GM13976 (cell line): ENCODE measurements at places on chromosomes 5 and 9.

GRCh38 chr5:126044111-126044668, 379.0 kb upstream of the GRAMD2B start:
- no peak for DNase-seq

DNA sequence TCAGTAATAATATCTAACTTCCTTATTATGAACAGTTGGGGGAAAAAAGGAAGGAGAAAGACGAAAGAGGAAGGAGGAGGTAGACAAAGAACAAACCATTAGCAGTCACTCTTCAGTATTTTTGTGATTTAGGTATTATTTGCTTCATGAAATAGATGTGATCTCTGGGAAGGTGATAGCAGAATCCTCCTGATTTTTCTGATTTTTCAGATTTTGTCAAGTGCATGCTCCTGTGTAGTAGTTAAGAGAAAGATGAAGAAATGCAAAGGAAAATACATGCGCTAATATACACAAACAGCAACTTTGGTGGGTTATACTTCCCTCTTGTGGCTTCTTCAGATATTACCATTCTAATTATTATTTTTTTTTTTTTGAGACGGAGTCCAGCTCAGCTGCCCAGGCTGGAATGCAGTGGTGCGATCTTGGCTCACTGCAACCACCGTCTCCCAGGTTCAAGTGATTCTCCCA, 31.6 kb downstream of the LMNB1 start:
- DNase-seq = peak; percentile 38

- no peak for DNase-seq
Observed at GRCh38 chr9:8816361-8816760, 1016.8 kb upstream of the DMAC1 start.

- DNase-seq = no peak
Observed at GRCh38 chr5:166369346-166369745, 1922.1 kb upstream of the WWC1 start.

DNA sequence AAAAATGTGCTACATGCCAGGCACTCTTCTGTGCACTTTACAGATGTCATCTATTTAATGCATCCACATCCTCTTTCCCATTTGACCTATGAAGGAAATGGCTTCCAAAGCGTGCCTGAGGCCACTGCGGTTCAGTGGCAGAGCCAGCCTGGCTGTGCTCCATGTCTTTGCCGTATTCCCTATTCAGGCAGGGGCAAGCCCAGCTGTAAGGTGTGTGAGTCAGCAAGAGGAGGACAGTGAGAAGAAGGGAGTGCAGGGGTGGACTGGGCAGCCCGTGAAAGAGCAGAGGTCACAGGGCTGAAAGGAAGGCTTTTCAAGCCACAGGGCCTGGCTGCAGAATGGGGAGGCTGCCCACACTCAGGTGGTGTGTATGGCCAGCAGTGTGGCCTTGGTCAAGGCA, 91.7 kb downstream of the HRH2 start:
- DNase-seq = no peak

DNA sequence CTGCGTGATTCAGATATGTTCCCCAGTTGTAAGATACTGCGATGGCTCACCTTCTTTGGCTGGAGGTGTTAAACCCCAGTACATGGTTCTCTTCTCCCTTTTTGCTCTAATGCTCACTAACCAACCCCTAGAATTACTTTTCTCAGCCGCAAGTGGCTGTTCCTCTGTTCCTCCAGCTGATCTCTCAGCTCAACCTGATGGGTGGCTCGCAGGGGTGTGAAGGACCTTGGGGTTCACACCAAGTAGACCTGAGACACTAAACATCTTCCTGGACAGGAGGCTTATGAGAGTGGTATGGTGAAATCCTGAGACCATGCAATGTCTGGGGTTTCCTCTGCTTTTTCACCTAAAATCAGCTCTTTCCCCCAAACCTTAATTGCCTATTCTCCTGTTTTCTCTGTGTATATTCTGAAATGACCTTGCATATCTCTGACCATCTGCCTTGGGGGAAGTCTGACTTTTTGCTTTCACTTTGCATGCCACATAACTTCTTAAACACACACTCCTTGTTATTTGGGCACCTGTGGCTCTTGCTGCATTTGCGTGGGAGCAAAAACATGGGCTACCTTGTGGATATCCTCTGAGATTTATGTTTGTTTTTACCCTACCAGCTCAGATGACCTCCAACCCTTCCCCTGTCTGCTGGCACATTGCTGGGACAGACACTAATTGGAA, 15.9 kb upstream of the IFNA14 start:
- no peak for DNase-seq

- no peak for DNase-seq
Observed at GRCh38 chr9:12916042-12916441, 141.2 kb downstream of the LURAP1L start.

DNA sequence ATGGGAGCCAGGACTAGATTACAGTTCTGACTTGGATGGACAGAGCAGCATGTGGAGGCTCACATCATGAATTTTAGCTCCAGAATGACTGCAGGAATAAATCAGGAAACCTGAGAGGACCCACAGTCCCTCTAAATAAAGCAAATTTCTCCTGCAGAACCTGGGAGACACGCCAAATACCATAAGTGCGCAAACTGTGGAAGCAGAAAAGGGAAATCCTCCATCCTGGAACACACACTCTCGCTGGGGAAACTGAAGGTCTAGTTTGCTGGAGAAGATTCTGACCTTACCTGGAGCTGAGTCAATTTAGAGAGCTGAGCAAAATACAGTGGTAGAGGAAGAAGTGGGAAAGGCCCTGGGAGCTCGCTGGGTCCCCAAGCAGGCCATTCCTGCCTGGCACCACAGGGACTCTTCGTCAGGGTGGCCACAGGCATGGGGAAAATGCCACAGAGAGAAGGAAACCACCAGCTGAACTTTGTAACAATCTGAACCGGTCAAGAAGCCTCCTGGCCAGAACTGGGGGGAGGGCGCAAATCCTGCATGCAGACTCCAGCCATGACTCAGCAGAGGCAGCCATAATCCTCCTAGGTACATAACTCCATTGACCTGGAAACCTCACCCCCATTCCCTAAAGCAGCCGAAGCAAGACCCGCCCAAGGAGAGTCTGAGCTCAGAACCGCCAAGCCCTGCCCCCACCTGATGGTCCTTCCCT, 390.9 kb downstream of the LRRC70 start:
- no peak for DNase-seq

DNA sequence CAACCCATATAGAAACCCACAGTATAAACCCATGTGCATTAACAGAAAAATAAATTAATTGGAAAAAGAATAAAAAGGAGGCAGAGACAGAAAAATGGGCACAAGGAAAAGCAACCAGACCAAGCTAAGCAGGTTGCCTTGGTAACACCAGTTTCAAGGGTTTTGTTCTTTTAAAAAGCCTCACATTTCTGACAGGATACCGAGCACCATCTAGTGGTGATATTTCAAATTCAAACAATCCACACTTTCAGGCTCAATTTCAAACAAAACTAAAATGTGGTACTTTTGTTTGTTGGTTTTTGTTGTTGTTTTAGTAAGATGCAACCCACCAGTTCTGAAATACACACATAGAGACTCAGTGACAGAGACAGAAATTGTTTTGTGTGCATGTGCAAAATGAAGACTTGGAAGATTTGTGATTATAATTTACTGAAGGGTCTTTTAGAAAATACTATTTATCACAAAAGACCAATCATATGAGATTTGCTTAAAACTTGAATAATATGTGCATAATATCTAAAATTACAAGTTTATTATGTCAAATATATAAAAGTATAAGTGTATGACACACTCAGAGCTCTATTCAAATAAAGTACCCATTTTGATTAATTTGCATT, 318.2 kb downstream of the SLCO4C1 start:
- DNase-seq = peak; percentile 50

DNA sequence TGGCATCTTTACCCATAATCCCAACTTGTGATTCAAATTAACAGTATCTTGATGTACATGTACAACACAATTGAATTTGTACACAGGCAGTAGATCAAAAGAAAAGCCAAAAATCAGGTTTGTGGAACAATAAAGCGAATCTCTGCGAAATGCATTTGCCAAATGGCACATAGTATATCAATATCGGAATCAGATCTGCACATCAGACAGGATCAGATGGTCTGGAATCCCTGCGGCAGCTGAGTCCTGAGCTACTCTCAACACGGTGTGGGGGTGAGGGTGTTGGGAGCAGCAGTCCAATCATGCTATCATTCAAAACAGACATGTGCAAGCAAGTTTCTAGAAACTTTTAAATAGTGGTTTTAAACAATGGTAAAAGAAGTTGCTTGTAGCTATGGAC, 358.3 kb downstream of the SEMA5A start:
- no peak for DNase-seq

- peak; percentile 63 for DNase-seq
Observed at GRCh38 chr5:144187699-144188294, 17.1 kb downstream of the KCTD16 start.

GRCh38 chr9:15697446-15697851, 144.6 kb downstream of the CCDC171 start:
- no peak for DNase-seq

DNA sequence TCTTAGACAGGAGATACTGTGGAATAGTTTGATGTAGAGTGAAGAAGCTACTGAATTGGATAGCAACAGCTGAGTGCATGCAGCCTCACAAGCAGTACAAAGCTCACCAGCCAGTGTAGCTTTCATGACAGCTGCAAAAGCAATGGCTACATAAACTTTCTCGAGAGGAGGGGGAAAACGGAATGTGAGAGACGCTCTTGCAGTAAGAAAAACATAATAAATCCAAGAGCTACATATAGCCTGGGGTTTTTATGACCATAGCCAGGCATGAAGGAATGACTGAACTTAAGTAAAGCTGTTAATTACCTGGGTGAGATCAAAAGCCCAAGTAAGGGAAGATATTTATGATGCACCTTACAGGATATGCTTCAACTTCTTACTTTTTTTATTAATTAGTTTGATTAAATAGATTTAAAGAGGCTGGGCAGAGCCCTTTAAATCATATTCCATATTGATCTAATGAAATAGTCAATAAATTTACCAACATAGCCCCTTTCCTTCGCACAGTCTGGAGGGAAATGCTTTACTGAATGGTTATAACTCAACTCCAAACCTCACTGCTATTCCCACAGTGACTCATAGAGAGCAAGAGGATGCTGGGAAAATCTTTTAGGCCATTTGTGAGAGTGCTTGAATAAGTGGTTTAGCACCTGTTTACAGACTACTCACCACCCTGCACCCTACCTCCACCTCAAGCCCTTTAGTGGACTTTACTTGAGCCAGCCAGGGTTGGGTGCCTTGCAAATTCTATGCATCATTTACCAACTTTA, 407.2 kb upstream of the CLINT1 start:
- DNase-seq = no peak
